ENCODE measurements at places on chromosomes 5 and 9.

- DNase-seq, result no peak
These were observed 712.0 kb downstream of the MAT2B start for GRCh38 chr5:164217464-164217863.

DNA sequence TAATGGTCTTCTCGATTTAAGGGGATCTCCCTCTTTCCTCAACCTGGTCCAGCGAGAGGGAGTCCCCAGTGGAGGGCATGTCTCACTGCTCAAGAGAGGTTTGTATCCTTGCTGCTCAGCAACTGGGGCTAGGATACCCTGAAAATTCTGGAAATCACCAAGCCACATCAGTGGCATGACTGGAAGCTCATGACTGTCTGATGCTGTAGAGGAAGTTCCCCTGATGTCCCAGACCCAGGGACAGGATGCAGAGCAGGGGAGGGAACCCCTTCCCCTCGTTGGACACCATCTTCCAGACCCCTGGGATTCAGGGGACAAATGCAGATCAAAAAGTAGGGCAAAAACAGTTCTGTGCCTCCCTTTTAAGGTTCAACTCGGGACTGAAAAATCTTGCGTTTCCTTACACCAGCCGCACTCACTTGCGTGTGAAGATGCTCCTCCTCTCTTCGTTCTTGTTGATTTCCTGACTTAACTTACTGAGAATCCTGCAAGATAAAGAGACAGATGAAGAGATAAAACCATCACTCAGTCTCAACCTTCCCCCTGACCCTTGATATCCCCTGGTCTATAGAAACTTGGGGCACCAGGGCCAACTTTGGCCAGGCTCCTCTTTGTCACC, 22.1 kb downstream of the LCP2 start:
- no peak for DNase-seq

DNA sequence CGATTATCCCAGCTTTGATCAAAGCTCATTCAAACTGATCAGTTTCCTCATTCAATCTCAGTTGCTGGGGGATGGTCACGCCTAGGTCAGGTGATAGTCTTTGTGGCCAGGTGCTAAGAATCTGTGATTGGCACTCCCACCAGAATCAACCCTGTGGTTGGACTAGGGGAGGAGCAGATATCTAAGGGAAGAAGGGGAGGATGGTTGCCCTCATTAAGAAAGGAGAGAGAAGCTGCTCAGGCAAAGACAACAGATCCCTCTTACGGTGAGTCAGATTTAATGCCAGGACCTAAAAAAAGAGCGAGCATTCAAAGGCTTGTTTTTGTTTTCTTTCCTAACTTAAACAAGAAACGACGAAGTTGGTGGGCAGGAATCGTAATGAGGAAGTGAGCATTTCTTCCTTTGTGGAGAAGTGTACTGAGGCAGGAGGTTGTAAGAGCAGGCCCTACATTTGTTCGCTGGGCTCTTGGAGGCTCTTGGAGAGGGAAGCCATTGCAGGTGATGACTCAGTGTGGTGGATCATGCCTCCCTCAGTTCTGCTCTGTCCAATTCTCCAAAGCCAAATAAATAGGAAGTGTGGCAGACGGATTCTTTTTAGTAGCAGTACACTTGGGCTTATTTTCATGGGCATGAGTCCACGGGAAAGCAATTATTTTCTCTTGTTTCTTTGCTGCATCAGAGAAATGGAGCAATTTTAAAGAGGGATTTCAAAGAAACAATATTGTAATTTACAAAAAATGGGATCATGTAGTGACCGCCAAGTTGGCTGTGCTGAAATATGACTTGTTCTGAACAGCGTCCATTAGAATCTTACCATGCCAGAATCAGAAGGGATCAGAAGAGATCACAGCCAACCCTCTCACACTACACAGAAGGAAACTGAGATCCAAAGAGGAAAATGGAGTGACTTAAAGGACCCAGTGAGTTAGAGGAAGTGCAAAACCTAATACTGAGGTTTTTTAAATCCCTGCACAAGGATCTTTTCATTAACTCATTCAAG, 18.7 kb upstream of the TGFBR1 start:
- no peak for DNase-seq

DNA sequence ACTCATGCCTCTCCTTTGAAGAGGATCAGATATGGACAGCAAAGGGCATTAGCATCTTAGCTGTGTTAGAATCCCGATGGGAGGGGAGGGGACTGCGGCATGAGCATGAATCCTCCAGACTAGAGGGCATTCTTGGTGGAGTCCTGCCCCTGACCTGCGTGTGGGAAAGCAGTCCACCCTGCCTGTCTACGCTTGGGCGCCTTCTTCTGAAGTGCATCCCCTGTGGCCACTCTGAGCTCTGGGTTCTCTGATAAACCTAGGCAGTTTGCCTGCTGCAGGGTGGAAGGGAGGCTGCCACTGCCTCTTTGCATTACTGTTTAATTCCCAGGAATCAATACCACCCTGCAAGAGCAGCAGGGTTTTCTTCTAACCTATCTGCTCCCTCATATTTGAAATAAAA, 169.3 kb downstream of the INSYN2B start:
- DNase-seq, result no peak
